ENCODE measurements at places on chromosomes 4 and X.

DNA sequence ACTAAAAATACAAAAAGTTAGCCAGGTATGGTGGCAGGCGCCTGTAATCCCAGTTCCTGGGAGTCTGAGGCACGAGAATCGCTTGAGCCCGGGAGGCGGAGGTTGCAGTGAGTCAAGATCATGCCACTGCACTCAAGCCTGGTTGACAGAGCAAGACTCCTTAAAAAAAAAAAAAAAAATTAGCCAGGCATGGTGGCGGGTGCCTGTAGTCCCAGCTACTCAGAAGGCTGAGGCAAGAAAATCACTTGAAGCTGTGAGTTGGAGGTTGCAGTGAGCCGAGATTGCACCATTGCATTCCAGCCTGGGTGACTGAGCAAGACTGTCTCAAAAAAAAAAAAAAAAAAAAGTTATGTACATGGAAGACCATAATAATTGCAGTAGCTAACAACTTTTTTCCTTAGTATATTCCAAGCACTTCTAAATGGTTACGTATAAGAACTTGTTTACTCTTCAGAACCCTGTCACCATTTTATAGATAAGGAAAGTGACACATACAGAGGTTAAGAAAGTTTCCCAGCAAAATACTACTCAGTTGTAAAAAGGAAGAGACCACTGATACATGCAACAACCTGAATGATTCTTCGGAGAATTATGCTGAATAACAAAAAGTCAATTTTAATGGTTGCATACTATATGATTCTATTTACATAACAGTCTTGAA lies 24.5 kb downstream of the RUFY3 start:
- DNase-seq = no peak

DNA sequence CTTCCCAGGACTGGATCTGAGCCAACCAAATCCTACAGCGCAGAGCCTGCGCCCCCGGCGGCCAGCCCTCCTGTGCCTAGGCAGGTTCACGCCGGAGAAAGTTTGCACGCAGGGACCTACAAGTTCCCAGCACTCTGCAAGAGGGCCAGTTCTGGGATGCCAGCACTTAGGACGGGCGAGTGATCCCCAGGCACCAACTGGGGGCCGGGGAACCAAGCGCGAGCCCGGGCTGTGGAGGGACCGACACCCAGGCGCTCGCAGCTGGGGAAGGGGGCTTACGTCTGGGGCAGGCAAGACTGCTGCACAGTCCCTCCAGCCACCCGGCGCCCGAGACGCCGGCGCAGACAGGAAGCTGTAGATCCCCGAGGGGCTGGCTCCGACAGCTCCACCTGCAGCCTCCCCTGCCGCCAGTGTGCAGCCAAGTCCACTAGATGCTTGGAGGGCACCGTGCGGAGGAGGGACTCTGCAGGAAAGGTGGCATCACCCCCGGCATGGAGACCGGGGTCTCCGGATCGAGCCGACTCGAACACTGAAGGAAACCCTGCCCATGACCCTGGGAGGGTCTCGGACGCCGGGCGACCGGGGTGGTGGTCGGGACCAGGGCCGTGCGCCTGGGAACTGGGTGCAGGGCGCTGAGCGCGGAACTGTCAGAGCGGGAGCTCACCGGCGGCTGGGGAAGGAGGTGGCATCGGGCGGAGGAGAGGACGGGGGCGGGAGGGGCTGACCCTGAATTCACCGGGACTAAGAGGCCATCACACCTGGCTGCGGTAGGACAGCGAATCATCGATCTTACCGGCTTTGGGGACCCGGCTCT lies 566 bp downstream of the CORIN start:
- DNase-seq = peak; percentile 70

GRCh38 chr4:633406-633805 lies 8.0 kb downstream of the PDE6B start:
- DNase-seq = no peak

GRCh38 chrX:145532176-145532780 lies 285.0 kb downstream of the SPANXN1 start:
- no peak for DNase-seq

DNA sequence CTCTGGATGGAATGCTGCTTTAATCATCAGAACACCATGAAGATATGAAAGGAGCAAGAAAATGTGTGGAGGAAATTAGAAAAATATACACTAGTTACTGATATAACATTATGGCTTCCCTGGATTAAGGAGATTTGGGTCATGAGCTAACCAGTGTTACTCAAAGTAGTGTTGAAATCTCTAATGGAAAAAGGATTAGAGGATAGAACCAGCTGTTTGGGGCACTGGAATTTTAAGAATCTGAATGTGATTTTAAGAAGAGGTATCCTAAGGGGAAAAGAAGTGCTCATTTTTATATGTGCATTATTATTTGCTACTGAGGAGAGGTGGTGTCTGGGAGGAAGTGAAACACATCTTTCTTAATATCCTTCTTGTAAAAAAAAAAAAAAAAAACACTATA lies 164.1 kb upstream of the PPARGC1A start:
- DNase-seq = no peak

DNA sequence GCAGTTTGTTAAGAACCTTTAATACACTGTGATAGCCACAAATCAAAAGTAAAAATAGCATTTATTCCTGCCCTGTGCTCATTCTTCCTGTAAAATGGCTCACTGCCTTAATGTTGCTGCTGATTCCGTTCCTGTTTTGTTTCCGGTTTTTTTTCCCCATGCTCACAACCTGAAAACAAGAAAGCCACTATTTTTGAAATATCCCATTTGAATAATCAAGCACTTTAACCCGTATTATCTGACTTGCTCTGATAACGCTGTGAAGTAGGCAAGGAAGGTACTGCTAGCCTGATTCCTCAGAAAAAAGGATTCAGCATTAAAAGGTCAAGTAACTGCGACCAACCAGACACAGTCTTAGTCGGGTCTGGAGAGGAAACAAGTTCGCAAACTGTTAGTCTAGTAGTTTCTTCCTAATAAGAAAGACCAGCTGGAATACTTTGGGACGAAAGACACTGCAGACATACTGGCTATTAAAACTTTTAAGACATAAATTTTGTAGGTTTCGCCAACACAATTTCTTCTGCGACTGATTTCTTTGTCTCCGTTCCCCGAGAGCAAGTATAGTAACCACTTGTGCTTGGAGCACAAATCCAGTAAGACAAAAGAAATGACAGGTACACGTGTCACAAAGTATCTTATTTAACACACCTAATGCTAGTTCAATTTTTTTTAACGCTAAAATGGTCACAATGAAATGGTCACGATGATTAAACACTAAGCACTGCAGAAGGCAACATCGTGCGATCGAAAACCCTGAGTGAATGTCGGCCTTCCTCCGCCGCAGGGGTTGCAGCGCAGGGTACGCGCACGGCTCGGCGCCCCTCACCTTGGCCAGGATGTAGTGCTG lies 802 bp downstream of the COX18 start:
- DNase-seq = no peak

- DNase-seq = peak; percentile 13
Observed at GRCh38 chr4:8311101-8312068, 41.8 kb downstream of the HTRA3 start.

DNA sequence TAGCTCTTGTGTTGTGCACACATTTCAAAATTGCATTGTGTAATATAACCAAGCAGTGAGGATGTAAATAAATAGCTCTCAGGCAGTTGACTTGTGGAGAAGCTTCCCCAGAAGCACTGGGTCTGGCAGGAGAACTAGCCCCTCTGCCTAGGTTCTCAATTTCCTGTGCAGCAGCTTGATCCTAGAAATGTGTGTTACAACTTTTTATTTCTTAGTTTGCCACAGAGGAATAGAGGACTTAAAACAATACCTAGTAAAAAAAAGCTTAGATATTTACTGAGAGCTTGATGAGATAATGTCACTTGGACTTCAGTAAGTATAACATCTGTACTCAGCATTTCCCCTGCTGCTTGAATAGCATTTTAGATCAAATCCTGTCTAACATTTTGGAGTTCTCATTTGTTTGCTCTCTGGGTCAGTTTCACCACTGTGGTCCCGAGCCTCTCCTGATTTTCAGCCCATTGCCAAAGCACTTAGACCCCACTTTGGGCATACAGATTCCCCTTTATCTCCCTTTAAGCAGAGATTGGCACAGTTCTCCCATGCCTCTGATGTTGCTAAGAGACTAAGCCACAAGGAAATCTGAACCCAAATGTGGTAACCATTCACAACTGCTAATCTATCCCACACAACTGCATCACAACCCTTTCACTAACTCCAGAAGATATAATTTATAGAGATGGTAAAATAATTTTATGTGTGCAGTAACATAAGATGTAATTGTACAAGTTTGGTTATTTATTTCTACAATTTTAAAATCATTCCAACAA lies 98.2 kb upstream of the NRK start:
- DNase-seq = no peak

Measured in heart left ventricle (tissue), 16 donors.